Foreskin fibroblast (primary cell): ENCODE measurements at places on chromosomes 7 and 10.

DNA sequence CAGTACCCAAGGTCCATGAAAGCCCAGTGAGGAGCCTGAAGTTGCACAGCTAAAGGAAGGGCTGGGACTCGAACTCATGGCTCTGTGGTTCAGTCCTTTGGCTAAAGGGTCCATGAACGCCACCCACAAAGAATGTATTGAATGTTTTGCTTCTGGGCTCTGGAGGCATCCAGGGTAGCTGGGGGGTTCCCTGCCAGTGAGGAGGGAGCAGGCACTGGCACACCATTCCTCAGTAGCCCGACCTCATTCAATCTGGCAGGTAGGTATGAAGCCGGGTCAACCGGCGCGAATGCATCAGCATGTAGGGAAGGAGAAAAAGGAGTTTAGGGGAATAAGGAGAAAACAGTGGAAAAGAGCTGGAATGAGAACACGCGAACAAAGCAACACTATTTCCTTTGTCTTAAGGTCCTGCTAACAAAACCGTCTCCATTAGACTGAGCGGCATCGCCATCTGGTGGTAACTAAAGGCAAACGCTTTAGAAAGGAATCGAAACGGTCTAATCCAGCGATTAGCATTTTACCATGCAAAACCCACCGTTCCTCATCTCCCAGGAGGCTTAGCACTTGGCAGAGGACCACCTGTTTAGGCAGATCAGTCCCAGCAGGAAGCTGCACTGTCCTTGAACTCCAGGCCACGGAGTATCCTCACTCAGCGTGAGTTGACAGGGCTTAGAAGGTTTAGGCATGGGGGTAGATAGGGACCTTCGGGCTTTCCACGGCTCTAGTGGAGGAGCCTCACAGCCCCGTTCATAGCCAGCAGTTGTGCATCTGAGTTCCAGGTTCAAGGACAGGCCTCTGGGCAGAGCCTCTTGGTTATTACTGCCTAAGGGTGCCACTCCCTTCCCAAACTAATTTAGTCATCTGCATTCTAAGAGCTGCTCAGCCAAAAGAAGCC lies 122.8 kb downstream of the UBE2H start:
- peak; percentile 59 for DNase-seq

DNA sequence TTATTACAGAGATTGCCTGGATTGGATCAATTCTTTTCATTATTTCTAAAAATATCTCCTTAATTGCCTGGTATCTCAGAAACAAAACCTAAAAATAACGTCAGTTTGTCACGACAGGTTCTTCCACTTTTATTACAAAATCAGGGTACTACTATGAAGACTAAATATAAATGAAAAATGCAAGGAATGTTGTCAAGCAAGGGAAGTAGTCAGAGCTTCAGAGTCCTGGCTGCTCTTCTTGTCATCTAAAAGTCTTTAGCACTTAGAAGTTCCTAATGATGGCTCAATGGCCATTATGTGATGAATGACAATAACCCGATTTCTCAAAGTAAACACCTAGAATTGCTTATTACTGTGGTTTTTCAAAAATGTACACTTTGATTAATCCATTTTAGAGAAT lies 192.2 kb downstream of the SEMA3A start:
- no peak for DNase-seq

- no peak for DNase-seq
Measured at GRCh38 chr7:16494955-16495719, 29.6 kb upstream of the SOSTDC1 start.

DNA sequence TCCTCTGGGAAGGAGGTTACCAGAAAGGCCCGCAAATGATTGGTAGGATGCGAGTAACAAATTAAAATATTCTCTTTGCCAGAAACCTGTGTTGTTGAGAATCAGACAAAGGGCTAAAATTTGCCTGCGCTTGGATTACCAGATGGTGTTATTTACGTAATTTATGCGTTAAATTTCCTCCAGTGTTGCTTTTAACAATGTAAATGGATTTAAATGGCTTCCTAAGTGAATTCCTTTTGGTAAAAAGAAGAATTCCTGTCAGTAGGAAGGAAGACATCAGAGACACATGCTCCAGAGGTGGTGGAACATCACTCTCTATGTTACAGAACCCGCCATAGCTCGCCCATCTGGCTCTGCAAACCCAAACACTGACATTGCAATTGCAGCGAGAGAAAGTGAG lies 520.6 kb downstream of the GALNT17 start:
- no peak for DNase-seq

DNA sequence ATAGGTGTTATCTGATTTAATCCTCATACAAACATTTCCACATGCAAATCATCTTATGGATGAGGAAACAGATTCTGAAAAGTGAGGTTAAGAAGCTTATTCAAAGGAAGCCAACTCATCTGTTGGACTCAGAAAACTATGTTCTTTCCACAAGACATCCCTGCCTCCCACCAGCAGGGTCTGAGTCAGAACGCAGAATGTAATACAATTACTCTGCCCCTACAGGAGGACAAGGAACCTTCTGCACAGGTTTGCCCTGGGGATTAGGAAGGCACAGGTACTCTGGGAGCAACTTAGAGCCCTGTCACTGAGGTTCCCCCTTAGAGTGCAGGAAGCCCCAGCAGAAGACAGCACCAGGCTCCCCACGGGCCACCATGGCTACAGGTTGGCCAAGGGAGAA lies 255.7 kb downstream of the TNS3 start:
- peak; percentile 88 for DNase-seq

GRCh38 chr10:81569488-81569887 lies 305.5 kb upstream of the NRG3 start:
- DNase-seq = no peak

DNA sequence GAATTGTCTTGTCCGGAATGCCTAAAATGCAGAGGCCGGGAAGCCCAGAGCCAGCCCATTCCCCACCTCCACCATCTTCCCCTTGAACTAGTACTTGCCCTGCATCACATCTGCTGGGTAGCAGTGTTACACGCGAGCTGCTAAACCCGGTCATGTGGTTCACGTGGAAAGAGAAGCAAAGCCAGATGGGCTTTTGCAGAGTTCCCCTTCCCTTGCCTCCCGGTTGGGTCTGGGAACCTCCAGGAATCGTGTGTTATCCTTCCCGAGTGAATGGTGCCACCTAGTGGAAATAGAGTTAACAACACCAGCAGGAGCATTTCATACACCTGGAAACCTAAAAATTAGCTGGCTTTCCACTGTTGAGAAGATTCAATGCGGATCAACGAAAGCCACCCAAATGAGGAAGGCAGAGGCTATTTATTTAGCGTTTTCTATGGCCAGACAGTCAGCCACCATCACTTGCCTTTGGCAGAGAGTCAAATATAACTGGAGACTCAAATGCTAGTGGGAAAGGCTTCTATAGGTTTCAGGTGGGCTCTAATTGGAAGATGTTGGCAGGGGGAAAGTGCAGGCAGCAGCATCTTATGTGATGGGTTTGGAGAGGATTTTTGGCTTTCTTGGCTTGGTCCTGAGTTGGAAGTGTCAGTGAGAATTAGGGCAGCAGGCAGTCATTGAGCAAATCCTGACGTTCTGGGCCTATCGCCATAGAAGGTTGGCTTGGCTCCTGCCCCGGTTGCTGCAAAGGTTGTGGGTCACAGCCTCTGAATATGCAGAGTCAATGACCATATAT lies 12.9 kb upstream of the DENND2A start:
- DNase-seq = peak; percentile 73

- no peak for DNase-seq
Measured at GRCh38 chr10:62511238-62511637, 137.1 kb downstream of the ZNF365 start.
